Right kidney (tissue), 9 donors: ENCODE measurements at places on chromosomes 5 and 9.

DNA sequence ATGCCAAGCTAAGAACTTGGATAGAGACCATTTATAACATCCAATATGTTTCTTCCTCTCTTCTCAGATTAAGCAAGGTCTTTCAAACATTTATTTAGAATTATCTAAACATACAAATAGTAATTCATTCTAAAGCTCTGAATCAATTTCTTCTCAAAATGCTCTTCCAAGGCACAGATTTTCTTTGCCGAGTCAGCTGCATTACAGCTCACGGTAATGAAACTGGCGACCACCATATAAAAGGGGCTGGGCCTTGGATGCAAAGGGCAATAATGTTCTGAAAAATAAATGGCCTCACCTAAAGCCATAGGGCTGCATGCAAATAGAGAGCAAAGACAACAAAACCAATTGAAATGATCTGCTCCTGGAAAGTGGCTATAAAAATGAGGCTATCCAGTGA is 63.8 kb downstream of the MED27 start:
- no peak for DNase-seq

- no peak for DNase-seq
These were observed 60.6 kb downstream of the PCDH1 start for GRCh38 chr5:141817631-141818030.

DNA sequence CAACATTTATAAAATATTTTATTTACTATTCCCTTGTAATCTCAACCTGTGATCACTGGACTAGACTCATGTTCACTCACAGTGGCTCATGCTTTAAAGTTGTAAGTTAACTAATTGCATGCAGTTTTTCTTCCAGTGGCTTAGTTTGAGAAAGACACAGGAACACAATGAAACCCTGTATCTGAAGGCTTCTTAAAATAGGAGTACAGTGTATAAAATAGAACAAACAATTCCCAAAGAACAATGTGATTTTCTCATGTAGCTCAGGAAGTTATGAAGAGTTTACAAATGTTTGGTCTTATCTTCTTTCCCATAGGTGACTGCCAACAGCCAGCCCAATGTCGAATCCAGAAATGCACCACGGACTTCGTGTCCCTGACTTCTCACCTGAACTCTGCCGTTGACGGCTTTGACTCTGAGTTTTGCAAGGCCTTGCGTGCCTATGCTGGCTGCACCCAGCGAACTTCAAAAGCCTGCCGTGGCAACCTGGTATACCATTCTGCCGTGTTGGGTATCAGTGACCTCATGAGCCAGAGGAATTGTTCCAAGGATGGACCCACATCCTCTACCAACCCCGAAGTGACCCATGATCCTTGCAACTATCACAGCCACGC is 5.9 kb downstream of the RGMB start:
- DNase-seq: no peak

- DNase-seq: peak; percentile 49
These were observed 195.8 kb upstream of the TBCA start for GRCh38 chr5:77971776-77972468.

DNA sequence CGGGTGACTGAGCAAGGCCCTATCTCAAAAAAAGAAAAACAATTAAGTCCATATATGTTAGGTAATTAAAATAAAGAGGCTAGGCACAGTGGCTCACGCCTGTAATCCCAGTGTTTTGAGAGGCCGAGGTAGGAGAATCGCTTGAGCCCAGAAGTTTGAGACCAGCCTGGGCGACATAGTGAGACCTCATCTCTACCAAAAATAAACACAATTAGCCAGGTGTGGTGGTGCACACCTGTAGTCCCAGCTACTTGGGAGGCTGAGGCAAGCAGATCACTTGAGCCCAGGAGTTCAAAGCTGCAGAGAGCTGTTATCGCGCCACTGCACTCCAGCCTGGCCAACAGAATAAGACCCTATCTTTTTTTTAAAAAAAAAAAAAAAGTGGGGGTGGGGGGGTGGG is 12.3 kb downstream of the WHRN start:
- no peak for DNase-seq

- no peak for DNase-seq
These were observed 99.3 kb downstream of the ANGPTL2 start for GRCh38 chr9:127022913-127023660.

DNA sequence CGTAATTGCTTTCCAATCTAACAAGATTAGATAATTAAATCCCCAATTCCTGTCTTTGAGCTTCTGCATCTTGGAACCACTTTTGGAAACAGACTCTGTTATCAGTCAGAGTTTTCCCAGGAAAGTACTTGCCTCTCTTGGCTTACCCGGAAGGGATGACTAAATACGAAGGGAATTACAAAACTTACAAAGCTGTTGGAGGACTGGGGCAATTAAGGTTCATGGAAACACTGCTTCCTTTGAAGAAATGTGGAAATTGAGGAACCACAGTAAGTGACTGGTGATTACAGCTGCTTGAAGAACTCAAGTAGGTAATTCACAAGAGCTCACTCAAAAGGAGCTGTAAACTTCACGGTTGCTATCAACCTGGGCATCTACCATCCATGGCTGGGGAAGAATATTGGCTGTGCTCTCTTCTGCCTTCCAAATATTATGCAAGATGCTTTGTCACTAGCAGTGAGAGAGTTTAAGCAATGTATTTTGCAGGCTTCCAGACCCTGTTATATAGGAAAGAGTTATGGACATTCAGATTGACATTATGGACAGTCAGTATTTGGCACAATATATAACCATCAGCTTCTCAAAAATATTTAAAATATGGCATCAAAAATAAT is 104.6 kb upstream of the MAN2A1 start:
- DNase-seq: no peak

DNA sequence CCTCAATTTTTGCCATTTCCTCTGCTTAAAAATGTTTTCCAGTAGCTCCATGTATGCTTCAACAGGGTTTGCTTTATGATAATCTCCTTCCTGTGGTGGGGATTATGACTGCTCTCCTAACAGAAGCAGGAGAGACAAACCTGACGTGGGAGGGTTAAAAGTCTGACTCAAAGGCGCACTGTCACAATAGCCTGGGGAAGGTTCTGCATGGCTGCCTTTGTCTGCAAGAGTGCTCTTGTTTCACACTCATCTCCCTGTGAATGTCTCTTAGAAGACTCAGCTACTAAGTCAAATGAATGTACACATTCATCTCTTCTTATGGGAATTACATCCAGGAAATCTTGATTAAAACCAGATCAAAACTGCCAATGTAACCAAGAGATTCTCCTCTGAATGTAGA is 90.9 kb upstream of the MTAP start:
- no peak for DNase-seq

DNA sequence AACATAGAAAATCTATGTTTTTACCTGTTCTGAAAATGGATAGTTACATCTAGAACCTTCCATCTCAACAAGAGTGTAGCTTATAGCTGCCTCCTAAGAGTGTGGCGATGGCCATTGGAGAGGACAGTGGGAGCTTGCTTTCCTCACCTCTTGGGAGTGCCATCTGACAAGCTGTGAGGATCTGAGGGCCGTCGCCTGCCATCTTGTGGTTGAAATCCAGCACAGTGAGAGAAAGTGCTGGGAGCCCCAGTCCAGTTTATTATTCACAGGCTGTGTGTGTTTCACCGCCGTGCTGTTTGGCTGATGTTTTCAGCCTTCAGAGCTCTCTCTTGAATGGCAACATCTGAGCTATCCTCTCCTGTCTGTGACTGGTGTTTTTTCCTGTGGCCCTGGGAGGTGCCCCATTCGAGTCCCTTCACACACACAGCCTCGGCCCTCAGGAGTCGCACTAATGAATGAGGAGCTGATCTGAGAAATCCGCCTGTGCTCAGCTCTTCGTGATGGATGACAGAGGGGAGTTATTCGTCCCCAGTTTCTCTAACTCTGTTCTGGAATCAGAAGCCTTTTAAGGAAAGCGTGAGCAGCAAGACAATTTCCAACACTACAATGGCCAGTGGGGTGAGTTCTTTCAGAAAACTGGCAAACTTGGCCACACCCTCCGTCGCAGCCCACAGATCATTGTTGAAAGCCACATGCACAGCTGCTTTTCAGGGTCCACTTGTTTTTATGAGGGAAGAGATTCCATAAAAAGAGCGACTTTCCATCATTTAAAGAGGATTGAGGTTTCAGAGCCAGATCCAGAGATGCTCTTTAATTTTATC is 170.3 kb downstream of the PDZD2 start:
- peak; percentile 44 for DNase-seq

GRCh38 chr5:74594137-74595040 is 46.1 kb downstream of the ENC1 start:
- no peak for DNase-seq

- DNase-seq: no peak
These were observed 16.2 kb downstream of the SLC6A3 start for GRCh38 chr5:1429066-1429465.

DNA sequence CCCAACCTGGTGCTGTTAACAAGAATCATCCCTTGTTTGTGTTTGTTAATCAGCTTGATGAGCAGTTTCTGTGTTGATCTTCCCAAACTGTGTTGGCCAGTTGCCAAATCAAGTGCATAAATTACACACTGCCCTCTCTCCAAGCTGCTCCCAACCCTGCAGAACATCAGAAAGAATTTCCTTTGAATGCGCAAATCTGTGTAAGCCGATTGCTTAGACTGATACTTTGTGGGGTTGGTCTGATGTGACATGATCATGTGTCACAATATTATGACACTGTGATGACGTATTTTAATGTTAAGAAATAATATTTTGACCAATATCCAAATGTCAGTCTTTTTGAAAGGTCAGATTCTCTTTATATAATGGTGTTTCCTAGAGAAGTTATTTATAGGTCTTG is 766.4 kb upstream of the WWC1 start:
- DNase-seq: no peak

DNA sequence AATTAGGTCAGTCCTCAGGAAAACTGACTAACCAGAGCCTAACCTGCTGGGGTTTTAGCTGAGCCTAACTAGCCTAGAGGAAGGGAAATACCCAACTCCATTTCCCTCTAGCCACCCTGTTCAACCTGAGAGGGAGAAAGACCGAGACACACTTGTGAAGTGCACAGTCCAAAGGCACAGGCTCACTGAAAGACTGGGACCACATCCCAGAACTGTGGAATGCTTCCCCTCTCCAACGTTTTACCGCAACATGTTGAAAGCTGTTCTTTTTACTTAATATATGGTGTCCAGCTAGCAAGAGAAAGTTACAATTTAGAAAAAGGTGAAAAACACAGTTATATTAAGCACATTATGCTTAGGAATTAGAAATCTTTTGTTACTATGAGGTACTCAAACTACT is 76.8 kb upstream of the SIMC1 start:
- DNase-seq: no peak

DNA sequence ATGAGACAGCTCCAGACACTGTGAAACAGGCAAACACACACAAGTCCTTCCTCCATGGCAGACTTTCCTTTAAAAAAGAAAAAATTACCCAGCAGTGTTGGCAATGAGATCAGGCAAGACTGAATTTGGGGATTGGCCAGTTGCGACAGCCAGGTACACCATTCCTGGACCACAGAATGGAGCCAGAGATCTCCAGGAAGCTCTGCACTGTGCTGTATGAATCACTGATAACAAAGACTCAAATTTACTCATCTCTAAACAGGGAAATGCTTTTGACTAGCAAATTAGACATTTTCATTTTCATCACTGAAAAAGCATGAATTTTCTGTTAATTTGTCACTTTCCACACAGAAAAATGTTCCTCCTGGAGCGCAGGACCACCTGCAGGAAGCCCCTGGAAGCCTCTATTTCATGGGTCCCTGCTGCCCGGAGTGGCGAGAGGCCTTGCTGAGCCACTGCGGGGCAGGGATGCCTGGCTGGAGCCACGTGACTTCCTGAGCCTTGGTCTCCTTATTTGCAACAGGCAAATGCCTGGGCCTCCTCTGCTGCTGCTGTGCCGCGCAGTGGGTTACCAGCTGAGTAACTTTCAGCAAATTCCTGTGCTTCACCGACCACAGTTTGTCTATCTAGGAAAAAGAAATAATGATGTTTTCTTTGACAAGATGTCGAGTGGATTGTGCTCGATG is 185.9 kb upstream of the ZNF618 start:
- no peak for DNase-seq

DNA sequence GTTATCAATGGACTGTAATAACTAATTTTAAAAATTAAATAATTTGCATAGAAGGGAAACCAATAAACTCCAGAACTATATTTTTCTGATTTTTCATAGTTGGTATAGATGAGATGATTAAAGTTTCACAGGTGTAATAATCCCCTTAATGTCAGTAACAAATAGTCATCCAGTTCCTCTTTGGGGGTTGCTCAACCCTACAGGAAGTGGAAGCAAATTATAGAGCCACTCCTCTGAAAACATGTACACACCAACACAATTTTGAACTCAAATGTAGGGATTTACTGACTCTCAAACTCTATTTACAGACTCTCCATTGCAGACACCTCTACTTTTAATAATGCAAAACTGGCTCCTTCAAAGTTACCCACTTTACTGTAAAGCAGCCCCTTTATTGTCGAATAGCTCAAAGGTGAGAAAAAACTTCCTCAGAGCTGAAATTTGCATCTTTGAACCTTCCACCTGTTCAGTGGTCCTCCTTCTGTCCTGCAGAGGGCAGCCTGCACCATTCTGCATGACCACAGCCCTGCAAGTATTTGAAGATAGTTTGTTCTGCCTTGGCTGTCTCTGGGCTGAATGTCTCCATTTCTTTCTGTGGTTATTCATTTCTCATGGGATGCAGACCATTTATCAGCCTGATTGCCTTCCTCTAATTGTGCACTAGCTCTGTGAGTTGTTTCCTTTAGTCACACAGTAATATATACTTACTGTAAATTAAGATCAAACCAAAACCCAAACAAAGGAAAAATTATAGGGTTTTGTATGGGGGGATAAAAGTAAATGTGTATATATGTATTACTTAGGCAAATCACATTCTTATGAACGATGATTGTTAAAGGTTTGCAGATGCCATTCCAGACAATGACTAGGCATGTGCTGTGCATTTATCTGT is 383.2 kb upstream of the SGCD start:
- peak; percentile 14 for DNase-seq

GRCh38 chr9:16884952-16885513 is 14.6 kb upstream of the BNC2 start:
- no peak for DNase-seq

- DNase-seq: no peak
These were observed at the start of gene ECSCR for GRCh38 chr5:139462586-139463276. Gene ECSCR, minus strand, starts transcription at chr5:139462743. Its CDS starts 73 bp downstream, at chr5:139462670.

GRCh38 chr9:6195714-6196360 is 19.8 kb upstream of the IL33 start:
- DNase-seq: no peak

GRCh38 chr9:27184556-27185351 is 75.7 kb downstream of the TEK start:
- DNase-seq: no peak

- no peak for DNase-seq
These were observed 33.1 kb downstream of the DRD1 start for GRCh38 chr5:175410926-175411325.
